ENCODE measurements at places on chromosomes 7 and 10.

GRCh38 chr10:79116368-79116767, 47.6 kb downstream of the ZMIZ1 start:
- no peak for DNase-seq

DNA sequence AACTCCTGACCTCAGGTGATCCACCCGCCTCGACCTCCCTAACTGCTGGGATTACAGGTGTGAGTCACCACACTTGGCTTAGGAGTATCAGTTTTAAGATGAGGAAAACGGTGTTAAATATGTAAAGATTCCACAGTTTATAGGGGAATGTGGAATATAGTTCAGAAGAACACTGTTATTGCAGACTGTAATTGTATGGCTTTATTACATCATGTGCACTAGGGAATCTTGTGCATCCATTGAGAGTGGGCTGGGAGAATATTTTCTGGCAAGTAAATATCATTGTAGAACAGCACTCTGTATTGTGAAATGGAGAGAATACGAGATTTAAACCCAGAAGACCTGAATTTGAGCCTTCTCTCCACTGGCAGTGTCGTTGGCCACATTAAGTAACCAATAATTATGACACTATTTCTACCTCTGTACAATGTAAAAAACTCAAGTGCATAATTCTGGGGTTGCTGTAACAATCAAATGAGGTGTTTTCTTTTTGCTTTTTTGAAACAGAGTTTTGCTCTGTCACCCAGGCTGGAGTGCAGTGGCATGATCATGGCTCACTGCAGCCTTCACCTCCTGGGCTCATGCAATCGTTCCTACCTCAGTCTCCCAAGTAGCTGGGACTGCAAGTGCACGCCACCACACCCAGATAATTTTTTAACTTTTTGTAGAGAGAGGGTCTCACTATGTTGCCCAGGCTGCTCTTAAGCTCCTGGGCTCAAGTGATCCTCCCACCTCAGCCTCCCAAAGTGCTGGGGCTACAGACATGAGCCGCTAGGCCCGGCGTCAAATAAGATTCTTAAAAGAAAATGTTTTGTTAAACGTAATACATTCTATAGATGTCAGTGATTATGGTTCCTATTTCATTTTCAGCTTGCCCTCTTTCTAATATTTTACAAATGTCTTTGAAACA, 12.0 kb upstream of the PARD3 start:
- DNase-seq = no peak

GRCh38 chr7:121521711-121522400, 125.7 kb upstream of the FAM3C start:
- DNase-seq = no peak

- no peak for DNase-seq
Measured at GRCh38 chr10:82943142-82943541, 1068.1 kb downstream of the NRG3 start.

DNA sequence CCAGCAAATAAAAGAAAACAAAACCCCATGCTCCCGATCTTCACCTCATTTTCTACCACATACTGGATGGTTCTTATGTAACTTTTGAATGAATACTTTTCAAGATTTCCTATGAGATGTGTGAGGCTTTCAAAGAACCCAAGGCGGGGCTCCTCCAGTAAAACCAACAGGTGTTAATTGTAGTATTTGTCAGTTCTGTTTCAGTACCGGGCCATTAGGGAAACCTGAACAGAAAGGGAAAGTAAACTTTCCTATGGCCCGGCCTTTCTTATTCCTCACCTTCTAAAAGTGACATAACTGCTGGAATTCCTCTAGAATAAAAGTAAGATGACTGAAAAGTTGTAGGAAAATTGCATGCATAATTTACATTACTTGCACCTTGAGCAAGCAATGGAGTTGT, 672.9 kb downstream of the MAGI2 start:
- DNase-seq = no peak

DNA sequence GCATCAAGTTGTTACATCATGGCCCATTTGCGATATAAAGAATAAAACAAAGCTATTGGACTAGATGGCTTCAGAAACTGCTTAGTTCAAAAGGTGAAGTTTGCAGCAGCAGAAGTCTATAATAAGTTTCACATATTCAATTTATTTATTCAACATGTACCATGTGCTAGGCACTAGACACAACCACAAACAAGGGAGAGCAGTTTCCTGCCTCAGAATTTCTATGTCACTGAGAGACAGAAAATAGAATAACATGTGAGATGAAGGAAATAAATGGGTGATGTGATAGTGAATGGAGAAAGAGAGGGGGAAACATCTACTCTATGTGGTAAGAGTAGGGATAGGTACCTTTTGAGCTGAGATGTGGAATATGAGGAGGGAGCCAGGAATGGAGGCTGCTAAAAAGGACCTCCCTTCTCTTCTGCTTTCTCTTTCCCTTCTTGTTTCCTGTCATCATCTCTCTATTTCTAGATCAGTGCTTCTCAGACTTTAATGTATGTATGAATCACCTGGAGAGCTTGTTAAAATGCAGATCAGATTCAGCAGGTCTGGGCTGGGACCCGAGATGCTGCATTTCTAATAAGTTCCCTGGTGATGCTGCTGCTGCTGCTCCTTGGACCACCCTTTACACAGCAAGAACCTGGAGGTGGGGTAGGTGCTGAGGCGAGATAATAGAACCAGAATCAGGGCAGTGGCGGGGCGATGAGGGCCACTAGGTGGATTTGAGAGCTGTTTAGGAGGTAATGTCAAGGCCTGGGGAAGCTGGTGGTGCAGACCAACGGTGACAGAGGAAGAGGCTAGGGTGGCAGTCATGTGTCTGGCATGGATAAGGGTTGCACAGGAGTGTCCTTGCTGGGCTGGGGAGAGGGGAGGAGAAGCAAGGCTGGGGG, 13.7 kb upstream of the INMT start:
- no peak for DNase-seq

DNA sequence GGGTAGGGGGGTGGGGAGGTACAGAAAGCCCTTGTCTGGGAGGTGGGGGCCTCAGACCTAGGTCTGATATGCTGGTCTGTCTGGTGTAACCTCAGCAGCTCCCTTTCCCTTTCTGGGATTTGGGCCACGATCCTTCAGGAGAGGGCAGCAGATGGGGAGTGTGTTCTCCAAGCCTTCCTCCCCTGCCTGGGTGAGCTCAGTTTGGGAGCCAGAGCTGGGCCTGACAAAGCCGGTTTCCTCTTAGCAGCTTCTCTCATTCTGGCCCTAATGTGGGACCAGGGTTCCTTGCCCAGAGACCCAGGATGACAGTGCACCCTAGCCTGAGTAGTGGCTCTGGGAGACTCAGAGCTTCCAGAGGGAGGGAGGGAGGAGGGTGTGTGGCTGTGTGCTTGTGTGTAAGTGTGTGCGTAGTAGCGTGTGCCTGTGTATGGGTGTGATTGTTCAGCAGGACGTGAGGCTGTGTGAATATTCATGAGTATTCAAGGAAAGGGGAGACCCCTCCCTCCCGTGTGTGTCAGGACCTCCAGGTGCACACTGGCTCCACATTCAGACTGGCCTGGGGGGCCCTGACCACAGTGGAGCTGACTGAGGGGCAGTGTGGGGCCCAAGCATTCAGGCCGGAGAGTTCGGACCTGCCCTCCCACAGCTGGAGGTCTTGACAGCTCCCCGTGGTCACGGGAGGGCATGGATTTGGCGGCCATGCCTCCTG, 96.5 kb downstream of the ZMIZ1 start:
- no peak for DNase-seq

GRCh38 chr7:55435466-55435865, 70.3 kb downstream of the LANCL2 start:
- DNase-seq = no peak

DNA sequence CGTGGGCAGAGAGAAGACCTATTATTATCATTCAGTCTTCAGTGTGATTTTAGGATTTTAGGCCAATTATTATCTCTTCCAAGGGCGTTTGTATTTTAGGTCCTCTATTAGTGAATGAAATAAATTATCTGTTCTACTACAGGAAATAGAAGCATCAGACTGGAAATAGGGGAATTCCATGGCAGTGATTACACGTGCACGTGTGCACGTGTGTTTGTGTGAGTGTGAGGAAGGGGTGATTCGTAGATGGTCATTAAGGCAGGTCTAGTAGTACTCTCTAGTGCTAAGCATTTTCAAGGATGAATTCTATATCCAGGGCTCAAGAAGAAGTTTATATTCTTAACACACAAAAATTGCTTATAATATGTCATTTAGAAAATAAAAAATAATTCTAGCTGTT, 623.2 kb downstream of the GATA3 start:
- no peak for DNase-seq

GRCh38 chr7:156203923-156204322, 391.7 kb upstream of the SHH start:
- DNase-seq = no peak

GRCh38 chr7:108324053-108325038, 131.9 kb downstream of the NRCAM start:
- DNase-seq = no peak

DNA sequence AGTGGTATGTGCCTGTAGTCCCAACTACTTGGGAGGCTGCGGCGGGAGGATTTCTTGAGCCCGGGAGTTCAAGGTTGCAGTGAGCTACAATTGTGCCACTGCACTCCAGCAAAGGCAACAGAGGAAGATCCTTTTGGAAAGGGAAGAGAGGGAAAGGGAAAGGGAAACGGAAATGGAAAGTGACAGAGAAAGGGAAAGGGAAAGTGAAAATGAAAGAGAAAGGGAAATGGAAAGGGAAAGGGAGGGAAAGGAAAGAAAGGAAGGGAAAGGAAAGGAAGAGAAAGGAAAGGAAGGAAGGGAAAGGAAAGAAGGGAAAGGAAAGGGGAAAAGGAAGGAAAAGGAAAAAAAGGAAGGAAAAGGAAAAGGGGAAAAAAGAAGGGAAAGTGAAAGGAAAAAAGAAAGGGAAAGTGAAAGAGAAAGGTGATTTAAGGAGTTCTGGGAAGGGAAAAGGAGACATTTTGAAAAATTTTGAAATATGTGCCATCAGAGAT, 2.3 kb upstream of the ZC3HAV1 start:
- DNase-seq = no peak

DNA sequence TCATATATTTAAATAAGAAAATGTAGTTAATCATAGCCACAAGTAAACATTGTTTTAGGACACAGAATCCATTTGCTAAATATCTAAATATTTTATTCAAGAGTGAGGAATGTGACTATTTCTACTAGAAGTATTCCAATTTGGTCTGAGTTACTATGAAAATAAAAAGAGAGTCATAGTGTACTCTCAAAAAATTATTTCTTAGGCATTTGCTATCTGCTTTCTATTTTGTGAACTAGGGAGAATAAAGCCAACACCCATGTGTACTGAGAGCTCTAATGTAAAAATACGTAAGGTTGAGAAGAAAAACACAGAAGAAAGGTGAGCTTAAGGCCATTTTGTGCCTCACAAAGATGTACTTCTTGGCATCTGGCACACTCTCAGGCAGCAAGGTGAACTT, 38.3 kb downstream of the PRTFDC1 start:
- DNase-seq = no peak

DNA sequence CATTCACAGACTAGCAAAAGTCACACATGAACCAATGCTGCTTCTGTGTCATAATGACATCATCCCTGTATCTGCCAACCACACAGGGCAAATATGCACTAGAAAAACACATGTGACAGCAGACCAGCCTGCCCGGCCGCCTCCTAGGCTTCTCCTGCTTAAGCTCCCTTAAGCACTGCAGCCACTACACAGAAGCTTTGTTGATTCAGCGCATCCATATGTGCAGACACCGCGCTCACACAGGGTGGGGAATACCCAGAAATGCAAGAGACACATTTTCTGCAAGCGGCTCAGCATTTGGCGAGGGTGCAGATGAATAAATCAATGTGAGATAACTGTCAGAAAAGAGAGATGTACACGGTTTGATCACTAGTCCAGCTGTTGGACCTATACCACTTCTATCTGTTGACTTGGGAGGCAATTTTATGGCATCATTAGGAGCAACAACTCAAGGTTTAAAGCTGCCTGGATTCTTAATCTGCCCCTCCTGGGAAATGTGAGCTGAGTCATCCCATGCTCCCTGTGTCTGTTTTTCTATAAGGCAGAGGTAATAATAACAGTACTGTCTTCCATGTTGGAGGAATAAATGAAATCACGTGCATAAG, 33.4 kb downstream of the CPXM2 start:
- DNase-seq = no peak

DNA sequence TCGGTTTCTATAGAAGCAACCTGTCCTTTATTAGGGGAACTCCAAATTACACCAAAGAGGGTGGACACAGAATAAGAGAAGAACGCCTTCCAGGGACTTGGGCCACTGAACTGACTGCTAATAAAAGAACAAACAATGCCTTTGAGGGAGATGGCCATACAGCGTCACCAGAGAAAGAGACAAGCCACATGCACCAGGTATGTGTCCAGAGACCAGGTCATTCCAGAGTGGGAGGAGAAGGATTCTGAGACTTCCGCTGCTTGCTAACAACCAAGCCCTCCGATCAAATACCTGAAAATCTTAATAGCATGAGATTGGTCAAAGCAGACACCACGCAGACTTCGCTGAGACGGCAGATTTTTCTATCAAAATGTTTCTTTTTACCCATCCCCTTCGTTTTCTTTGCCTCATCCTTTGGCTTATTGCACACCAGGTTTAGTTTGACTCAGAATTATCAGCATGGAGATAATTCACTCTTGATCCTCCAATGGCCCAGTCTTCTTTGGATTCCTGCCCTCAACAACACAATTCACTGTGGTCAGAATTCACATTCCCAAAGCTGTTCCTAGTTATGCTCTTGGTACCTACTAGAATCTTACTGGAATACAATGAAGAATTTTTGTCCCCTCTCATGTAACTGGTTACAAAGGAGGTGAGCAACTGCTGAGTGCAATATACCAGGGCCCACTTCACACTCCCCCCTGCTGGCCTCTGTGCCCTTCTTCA, 87.4 kb upstream of the DDC start:
- DNase-seq = no peak

DNA sequence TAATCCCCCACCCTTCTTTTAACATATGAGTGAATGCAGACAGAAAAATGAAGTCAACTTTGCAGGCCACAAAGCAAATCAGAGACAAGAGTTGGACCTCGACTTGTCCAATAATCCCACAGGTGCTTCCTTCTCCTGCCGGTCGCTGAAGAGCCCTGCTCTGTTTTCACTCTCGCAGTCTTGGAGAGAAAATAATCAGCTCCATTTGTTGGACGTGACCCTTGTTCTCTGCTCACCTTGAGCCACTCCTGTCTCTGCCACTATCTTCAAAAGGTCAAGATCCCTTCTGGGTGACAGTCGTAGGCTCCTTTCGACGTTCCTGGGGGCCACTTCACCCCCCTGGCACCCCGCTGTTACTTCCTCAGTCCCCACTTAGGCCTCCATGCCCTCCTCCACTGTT, 2.8 kb upstream of the KLF6 start:
- DNase-seq = no peak

DNA sequence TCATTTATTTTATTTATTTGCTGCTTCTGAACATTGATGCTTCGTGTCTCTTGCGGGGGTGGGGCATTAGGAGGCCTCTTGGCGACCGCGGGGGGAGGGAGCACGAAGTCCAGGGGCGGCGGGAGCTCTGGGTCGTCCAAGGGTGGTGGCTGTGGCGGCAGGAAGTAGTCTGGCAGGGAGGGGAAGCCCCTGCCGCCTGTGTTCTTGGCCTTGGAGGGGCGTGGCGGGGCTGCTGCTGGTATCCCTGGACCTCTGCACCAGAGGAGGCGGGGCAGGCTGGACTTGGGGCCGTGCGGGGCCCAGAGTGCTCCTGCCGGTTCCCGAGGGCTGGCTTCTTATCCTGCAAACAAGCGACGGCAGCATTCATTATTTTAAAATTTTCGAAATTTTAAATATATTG, 70.5 kb upstream of the ABI1 start:
- no peak for DNase-seq

Data from stimulated activated CD4-positive, alpha-beta T cell treated with anti-CD3 and anti-CD28 coated beads, Interleukin-12 subunit alpha, Interleukin-12 subunit beta, amount 100 ng/mL, for 24 hours (primary cell).